ENCODE measurements at places on chromosomes 6 and 20. TPM values are rescaled to one million over a fixed set of nuclear protein-coding genes. Genes with fewer than 3 reads are reported as not detected.

- no peak for DNase-seq
Measured at GRCh38 chr20:57919049-57919448, 209.2 kb upstream of the PMEPA1 start.

- DNase-seq, result no peak
Measured at GRCh38 chr20:63215101-63216040, 560 bp downstream of the YTHDF1 start.

Gene TNFRSF21
- 6.3 TPM for total RNA-seq

Gene CRYBG1
- total RNA-seq, result 10.7 TPM

Gene CLDN20
- 2.2 TPM for total RNA-seq

Gene SGK2
- 7.7 TPM for total RNA-seq

DNA sequence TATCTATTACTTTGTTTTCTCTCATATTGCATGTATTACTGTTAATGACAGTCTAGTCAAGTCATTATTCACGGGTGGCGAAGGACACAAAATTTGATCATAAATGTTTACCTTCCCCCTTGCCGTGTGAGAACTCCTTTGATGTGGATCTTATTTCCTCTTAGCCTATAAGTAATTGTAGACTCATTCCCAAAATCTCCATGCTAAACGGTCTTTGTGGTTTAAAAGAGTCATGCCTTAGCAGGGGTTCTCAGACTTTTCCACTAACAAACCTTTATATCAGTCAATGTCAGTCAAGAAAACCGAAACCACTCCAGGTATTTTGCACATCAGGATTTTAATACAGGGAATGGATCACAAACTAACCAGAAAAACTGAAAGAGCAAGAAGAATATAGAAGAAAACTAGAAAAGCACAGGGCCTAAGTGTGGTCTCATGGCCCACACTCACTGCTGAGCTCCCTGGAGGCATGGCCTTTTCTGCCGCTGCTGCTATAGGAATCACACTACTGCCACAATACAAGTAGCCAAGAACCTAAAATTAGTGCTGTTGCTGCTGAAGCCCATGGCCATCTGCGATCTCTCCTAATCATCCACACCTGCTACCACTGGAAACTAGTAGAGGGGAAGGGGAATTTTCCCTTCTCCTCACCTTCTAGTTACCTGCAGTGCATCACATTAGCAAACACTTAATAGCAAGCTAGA, 186.0 kb upstream of the POU3F2 start:
- no peak for DNase-seq

Gene ADAT2
- total RNA-seq, result 9.7 TPM

- DNase-seq, result no peak
Measured at GRCh38 chr6:44980841-44981240, 347.3 kb upstream of the RUNX2 start.

GRCh38 chr6:148365041-148365440, 22.4 kb downstream of the SASH1 start:
- no peak for DNase-seq

DNA sequence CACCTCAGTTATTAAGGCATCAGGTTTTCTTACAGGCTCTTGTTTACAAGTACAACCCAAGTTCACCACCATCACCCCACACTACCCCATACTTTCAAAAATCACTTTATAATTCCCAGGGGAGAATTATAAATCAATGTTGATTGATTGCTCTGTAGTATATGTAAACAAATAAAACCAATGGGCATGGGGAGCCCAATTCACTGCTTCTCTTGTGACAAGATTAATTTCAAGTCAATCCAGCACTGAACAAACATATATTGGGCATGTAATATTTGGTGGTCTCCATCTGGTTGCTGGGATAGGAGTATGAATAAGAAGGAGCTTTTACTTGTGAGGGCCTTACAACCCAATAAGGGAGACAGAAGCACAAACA, 95.8 kb downstream of the CLVS2 start:
- DNase-seq, result no peak

DNA sequence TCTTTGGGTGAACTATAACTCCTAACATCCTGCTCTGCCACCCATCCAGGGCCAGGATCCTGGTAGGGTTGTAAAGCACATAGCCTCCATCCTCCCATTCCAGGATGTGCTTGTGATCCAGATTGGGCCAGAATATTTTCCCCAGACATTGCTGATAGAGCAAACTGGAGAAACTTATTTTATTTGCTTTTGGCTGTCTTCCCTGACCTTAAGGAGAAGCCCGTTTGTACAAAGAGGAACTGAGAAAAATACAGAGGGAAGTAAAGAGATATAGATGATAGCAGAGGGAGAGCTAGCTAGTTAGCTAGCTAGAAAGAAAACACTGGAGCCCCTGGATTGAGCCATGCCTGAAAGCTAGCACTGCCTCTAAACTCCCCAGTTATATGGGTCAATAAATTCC, 9.0 kb upstream of the HDAC2 start:
- no peak for DNase-seq

DNA sequence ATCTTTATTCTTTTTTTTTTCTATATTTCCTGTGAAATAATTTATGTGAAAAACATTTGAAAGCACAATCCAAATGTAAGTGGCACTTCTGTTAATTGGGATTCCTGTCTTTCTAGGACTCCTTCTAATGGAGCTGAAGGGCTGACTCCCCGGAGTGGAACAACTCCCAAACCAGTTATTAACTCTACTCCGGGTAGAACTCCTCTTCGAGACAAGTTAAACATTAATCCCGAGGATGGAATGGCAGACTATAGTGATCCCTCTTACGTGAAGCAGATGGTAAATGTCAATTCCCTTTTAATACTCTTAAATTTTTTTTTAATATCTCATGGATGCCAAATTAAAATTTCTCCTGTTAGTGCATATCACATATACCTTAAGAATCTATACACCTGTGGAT, 35.0 kb downstream of the CDC5L start:
- no peak for DNase-seq

DNA sequence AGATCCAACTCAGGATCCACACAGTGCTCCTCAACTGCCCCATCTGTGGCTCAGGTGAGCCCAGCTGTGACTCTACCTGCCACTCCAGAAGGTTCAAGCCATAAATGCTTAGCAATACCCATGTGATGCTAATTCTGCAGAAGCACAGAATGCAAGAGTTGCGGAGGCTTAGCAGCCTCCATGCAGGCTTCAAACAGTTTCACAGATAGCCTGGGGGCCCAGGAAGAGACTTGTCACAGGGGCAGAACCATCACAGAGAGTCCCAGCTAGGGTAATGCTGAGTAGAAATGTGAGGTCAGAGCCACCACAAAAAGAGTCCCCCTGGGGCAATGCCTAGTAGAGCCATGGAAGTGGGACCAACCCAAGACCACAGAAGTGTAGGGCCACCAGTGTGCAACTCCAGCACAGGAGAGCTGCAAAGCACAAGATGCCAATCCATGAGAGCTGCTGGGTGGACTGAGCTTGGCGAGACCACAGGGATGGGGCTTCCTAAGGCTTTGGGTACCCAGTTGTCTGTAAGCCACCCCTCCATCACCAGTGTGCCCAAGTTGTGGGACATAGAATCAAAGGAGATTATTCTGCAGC, 283.9 kb downstream of the UBE3D start:
- no peak for DNase-seq

Gene TMEM244
- total RNA-seq, result not detected

Gene PTCRA
- 0.40 TPM for total RNA-seq

DNA sequence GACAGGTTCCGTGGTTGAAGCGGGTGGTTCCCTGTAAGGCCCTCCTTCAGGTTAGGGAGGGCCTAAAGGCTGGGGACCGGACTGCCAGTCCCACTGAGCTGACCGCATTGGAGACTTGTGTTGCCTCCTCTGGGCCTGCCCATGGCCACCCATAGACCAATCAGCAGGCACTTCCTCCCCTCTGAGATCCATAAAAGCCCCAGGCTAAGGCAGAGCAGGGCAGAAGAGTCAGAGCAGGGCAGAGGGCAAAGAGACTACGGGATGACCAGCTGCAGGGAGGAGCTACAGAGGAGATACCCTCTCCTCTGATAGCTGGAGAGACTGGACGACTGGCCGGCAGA, 537.4 kb downstream of the TENT5A start:
- no peak for DNase-seq

DNA sequence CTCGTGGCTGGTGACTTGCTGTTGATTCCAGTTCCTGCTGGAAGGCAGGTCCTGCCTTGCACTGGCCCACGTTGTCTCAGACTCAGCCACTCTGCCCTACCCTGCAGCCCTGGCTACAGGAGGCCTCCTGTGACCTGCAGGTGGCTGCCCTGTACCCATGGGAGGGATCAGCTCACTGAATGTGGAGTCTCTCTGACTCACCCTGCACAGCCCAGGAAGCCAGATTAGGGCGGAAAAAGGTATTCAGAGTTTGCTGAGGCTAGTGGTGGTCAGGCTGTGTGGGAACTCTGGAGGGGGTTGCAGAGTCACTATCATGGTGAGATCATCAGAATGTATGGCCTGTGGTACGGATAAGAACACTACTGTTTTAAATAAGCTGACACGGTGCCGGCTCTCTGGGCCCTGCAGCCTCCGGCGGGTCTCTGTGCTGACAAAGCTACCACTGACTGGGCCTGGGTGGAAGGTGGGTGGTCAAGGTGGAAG, 24.7 kb upstream of the PYGB start:
- DNase-seq, result no peak

DNA sequence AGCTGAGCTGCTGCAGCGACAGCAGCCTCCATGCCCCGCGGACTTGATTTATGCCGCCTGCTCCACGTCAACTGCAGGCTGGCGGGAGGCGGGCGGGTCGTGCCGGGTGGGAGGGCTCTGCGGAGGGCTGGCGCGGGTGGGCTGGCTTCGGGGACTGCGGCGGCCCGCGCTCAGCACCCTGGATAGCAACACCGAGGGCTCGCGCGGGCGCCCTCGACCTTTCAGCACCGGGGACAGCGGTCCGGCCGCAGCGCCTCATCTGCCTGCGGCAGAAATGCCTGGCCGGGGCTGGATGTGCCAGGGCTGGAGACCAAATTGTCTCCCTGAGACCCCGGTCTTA, 792 bp downstream of the SNAP25 start:
- DNase-seq, result peak; percentile 84

Gene PIM1
- 50.9 TPM for total RNA-seq

DNA sequence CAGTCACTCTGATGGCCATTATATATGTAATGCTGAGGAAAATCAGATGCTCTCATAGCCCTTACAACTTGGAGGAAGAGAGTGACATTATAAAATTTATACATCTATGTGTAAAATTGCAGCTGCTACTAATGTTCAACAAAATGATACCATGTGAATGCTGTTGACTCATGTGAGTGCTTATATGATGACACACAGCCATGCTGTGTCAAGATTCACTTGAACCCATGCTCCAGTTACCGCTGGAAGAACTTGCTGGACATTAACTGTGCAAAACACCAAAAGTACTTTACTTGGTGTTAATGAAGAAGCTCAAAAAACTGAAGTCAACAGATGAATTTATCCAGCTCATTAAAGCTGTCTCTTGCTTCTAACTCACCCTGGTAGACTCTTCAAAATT, 318.9 kb upstream of the PLCB4 start:
- DNase-seq, result no peak

DNA sequence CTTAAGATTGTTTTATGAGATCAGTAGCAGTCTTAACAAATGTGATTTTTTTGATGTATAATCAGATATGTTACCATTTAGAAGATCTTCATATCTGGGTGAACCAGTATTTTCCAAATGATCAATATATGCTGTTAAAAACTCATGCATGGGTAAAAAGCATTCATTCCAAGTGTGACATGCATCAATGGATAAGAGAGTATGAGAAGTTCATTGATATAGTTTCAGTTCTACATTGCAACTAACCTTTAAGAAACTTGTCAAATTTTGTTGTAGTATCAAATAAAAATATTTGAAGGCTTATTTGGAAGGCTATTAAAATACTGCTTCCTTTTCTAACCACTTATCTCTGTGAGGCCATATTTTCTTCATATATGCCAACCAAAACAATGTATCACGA, 117.7 kb downstream of the FIG4 start:
- DNase-seq, result no peak

Gene PI16
- 91.7 TPM for total RNA-seq

- DNase-seq, result no peak
Measured at GRCh38 chr6:34317882-34318498, 69.2 kb upstream of the SMIM29 start.

GRCh38 chr6:161274488-161274858, 612 bp upstream of the AGPAT4 start:
- no peak for DNase-seq

- no peak for DNase-seq
Measured at GRCh38 chr6:117007659-117008058, 130.6 kb downstream of the RFX6 start.

DNA sequence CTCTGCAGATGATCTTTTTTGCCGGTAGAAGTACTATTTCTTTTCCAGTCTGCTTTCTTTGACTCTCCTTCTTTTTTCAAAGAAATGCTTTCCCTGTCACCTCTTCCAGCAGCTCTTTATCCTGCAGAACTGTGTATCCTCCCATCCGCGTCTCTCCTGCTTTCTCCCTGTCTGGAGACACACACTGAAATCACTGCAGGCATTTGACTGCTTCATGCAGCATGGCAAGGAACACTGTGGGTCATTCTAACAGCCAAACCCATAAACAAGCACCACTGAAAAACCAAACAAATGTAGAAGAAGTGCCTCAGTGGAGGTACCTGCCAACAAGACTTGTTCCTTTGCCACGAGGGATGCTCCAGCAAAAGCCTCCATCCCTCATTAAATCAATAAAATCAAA, 403.7 kb upstream of the CITED2 start:
- no peak for DNase-seq

- DNase-seq, result no peak
Measured at GRCh38 chr20:49587111-49587570, 19.2 kb upstream of the PTGIS start.

DNA sequence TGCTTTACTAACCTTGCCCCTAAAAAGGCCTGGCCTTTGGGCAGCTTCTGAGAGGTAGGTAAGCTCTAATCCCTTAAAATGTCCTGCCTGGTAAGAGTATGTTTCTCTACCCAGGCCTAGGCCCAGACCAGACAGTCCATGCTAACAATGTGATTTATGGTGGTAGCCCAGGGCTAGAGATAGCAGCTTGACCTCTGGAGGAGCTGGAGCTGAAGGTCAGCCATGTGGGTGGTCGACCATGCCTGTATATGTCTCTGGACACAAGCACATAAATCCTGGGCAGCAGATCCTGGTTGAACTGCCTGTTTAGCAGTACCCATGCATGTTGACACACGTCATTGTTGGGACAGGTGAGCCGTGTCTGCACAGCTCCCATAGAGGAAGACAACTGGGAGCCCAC, 62.1 kb upstream of the PHACTR1 start:
- no peak for DNase-seq

DNA sequence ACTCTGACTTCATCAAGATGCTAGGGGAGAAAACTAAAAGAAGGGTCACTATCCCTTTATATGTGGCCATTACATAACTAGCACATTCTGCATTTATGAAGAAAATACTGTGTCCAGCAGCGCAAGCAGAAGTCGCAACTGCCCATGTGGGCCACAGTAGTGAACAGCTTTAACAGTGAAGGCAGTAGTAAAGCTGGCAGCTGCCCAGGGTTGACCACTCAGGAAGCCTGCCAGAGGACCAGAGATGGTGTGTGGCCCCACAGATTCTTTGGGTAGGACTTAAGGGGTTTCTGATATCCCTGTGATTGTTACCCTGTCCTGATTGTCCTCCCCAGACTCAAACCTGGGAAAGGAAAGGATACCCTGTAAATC, 88.3 kb upstream of the NT5E start:
- DNase-seq, result no peak

All from sciatic nerve (tissue), 2 donors.